ENCODE measurements at places on chromosomes 16 and 17.

- DNase-seq, result no peak
These were observed 27.2 kb downstream of the FZD2 start for GRCh38 chr17:44584443-44584842.

DNA sequence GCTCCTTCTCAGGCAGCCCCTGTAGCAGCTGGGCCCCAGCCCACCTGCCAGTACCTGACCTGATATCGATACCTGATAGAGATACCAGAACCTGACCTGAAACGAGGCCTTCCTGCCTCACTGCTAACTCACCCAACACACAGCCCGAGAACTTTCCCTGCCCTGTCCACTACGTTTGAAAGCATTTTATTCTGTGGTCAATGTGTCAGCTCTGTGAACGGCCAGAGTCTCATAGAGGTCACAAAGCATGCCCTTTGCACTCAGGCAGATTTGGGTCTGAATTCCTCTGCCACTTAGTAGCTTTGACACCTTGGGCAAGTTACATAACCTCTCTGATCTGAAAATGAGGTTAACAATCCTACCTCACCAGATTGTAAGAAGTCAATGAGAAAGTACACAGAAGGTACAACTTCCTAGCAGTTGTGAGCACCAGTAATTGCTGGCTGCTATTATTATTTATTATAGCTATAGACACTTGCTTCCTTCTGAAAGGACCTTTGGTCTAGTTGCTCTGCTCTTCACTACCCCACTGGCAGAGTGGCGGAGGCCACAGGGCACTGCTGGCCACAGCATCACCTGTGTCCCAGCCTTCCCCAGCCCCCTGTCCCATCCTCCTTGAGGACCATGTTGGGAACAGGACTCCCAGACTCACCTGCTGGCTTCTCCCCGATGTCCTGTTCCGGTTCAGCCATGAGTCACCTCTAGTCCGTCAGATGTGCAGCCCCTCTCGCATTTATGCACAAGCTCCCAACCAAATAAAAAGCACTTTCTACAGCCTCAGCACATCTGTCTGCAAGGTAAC is 895 bp downstream of the ANKRD40CL start:
- no peak for DNase-seq

DNA sequence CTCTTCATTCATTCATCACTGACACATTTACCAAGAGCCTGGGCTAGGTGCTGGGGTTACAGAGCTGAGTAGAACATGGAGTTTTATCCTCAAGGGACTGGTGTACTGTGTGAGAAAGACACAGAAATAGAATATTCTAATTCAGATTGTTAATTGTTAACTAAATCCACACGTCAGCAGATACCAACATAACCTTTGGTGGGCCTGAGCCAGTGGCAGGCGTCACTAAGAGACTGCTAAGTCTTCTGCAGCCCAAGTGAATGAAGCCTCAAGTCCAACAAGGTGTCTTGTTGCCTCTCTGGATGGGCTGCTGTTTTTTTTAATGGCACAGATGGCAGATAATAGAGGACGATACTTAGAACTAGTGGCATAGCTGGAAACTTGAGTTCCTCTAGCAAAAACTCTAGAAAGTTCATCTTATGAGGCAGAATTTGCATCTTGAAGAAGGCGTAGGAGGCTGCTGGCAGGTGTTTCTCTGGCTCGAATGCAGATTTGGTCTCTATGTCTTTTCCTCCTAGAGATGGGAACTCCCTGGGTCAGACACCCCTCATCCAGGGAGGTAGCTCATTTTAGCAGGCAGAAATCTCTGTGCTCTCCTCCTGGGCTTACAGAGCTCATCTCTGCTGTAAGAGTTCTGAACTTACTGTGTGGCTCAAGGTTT is 179.5 kb downstream of the NTN1 start:
- DNase-seq, result no peak

GRCh38 chr16:82004601-82005000 is 6.7 kb downstream of the SDR42E1 start:
- peak; percentile 70 for DNase-seq

DNA sequence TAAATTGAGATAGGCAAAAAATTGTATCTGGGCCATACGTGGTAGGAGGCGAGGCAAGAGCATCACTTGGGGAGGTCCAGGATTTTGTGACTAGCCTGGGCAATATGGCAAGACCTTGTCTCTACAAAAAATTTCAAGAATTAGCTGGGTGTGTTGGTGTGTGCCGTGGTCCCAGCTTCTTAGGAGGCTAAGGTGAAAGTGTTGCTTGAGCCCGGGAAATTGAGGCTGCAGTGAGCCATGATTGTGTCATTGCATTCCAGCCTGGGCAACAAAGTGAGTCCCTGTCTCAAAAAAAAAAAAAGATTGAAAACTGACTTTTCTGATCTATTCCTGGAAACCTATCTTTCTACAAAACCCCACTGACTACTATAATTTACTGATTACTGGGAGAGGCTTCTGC is 26.7 kb downstream of the CDK12 start:
- DNase-seq, result no peak

DNA sequence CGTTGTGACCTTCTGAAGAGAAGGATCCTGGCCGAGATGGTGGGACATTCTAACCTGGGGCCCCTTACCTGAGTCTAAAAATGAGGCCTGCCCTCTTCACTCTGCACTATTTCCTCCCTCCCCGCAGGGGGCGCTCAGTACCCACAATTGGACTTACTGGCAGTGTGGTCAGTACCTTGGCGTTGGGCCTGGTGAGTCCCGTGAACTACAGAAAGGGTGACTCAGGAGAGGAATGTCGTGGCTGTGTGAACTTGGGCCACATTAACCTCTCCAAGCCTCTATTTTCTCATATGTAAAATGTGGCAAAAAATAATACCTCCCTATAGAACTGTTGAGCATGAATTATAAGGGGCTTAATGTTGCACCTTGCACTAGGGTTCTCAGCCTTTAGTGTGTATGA is 3.9 kb downstream of the RSAD1 start:
- DNase-seq, result peak; percentile 97

DNA sequence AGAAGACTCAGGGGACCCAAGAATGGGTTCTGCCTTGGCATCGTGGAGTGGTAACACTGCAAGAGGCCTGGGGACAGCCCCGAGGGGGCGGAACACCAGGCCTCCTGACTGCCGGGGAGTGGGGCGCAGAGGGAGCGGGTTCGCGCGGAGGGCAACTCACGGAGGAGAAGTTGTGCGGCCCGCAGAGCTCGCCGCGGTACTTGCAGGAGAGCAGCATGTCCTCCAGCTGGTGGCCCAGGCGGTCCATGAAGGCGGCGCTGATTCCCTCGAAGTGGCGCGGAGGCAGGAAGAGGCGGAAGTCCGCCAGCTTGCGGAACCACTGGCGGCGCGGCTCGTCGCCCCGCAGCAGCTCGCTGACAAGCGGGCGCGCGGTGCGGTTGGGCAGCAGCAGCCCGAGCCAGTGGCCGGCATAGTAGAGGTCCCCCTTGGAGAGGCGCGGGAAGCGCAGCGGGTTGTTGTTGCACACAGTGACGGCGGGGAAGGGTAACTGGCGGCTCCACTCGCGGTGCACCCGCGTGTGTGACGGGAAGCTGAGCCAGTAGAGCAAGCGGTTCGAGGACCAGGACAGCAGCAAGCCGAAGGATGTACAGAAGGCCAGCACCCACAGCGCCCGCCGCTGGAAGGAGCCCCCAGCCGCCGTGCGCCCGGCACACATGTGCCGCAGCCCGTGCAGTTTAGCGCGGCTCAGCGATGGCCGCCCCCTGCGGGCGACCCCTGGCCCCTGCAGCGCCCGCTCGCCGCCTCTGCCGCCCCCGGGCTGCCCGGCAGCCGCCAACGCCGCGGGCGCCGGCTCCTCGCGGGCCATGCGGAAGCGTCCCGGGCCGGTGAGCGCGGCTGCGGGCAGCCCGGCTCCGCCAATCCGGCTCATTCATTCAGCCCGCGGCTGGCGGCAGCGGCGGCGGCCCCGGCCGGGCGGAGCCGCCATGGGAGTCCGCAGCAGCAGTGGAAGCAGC is 1.6 kb downstream of the ASIC2 start:
- DNase-seq, result peak; percentile 15

- no peak for DNase-seq
These were observed 32.0 kb downstream of the EMP2 start for GRCh38 chr16:10548404-10548803.

DNA sequence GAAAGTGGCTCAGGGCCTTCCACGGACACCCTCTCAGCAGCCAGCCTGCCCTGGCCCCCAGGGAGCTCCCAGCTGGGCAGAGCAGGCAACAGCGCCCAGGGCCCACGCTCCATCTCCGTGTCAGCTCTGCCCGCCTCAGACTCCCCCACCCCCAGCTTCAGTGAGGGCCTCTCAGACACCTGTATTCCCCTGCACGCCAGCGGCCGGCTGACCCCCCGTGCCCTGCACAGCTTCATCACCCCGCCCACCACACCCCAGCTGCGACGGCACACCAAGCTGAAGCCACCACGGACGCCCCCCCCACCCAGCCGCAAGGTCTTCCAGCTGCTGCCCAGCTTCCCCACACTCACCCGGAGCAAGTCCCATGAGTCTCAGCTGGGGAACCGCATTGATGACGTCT is 48.3 kb upstream of the LGALS9 start:
- DNase-seq, result no peak

DNA sequence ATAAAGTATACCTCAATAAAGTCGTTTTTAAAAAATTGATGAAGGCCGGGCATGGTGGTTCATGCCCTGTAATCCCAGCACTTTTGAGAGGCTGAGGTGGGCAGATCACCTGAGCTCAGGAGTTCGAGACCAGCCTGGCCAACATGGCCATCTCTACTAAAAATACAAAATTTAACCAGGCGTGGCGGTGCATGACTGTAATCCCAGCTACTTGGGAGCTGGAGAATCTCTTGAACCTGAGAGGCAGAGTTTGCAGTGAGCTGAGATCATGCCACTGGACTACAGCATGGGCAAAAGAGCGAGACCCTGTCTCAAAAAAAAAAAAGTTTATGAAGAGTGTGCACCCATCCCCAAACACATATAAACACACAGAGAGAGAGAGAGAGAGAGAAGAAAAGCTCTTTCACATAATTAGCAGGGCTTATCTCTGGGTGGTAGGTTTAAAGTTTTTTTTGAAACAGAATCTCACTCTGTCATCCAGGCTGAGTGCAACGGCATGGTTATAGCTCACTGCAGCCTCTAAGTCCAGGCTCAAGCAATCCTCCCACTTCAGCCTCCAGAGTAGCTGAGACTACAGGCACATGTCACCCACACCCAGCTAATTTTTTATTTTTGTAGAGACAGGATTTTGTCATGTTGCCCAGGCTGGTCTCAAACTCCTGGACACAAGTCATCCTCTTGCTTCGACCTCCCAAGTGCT is 3.0 kb downstream of the SREBF1 start:
- DNase-seq, result no peak

DNA sequence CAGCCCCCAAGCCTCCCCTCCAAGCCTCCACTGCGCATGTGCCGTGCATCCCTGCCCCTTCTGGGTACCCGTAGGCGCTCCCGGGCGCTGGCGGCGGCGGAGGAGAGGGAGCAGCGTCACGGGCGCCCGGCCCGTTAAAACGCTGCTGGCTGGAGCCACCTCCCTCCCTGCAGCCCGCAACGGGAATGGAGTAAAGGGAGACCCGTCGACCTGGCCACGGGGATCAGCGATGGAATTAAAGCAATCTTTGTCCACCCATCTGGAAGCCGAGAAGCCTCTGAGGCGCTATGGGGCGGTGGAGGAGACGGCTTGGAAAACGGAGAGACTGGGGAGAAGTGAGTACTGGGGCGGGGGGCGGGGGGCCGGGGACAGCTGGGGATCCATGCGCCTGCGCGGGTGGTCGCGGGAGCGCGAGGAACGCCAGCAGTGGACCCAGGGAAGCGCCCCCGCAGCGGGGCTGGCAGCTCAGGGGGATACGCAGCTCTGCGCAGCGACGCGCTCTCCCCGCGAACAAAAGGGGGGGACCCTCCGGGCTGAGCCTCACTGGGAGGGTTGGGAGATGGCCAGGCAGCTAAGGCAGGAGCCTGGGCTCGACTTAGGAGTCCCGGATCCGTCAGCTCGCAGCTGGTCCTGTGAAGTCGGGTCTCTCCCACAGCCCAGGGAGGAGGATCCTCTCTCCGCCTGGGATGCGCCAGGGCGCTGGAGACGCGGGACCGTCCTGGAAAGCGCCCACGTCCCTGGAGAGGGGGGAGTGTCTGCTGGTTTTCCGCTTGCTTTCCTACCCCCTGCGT is at the start of gene BMERB1:
TSS of gene BMERB1 (plus strand) at position 164 of the 791 bp plus-strand sequence. CDS start at position 230, 66 bp downstream.
- DNase-seq, result peak; percentile 67

DNA sequence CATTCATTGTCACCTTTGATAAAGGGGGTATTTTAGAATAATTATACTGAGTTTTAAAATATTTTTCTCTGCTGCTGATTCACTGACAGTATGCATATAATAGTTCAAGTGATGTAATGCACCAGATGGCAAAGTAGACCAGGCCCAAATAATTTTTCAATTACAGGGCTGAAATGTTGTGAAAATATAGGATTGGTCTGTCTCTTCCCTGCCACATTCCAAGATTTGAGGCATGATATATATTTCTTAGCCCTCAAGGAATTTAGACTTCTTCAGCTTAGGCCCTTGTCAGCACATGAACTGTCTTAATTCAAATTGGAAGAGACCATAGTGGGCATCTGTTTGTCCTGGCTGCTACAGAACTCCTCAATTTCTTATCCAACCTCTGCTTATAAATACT is 39.2 kb upstream of the SLC12A3 start:
- no peak for DNase-seq

DNA sequence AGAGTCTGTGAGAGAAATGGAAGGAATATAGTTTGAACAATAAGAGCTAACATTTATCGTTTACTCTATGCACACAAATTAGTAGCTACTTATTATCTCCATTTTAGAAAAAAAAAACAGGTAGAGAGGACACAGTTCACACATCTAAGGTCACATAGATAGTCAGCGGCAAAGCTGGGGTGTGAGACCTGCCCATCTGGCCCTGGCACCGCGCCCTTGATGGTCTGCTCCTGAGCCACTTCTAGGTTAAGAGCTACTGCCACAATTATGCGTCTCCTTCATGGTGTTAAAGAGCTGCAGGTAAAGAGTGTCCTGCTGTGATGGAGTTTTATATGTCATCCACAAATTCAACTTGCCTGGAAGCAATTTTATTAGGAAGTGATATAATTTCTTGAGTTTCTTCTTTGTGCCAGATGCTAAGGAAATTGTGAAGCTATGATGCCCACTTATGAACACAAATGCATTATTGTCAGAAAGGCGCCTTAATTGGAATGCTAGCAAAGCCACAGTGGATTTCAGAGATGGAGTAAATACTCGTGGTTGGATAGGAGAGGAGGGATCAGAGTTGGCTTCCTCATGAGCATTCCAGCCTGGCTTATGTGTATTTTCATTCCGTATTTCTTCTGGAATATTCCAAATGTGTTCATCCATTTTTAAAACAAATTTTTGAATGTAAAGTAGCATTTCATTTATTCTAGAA is 21.3 kb upstream of the MFSD6L start:
- no peak for DNase-seq

Data from pancreas (tissue), 10 donors.